ENCODE measurements at places on chromosomes 6 and 20.
A peak's percentile ranks its signal among the peaks of the same experiment; 100 is the strongest.

GRCh38 chr20:50931306-50932015 is at the start of gene ADNP:
Gene ADNP, minus strand, starts transcription at chr20:50931437. Its CDS starts 27,441 bp downstream, at chr20:50903996.
- DNase-seq: peak; percentile 94

DNA sequence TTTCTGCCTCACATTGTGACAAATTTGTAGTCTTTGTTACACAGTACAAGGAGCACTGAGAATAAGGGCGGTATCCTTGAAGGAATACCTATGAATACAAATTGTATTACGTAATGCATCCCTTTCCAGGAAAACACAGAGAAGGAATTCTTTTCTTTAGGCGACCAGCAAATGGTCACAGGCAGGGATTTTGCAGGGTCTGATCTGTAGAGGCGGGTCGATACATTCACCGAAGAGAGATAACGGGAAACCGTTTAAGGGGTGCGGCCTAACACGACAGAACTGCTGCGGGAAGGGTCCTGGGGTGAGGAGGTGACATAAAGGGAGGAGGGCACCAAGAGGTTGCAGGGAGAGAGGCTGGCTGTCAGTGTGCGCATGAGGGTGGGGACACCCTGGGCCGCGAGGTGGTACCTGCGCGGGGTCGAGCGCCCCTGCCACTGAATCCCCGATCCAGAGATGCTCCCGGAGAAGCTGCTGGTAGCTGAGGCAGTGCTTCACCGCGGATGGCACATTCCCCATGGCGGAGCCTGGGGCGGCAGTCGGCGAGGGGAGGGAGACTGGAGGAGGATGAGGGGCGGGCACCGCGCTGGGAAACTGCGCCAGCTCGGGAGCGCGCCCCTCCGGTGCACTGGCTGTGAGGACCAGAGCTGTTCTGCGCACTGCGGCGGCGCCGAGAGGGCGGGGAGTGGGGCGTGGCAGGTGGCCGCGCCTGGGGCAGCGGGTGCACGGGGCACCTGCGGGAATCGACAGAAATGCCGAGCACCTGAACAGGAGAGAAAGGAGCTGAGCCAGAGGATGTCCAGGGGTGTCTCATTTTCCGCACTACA is at the start of gene HMGCLL1:
Gene HMGCLL1 (minus strand): TSS at position 656 of the 827 bp plus-strand sequence. CDS start 137 bp downstream, at position 519.
- DNase-seq: peak; percentile 8

DNA sequence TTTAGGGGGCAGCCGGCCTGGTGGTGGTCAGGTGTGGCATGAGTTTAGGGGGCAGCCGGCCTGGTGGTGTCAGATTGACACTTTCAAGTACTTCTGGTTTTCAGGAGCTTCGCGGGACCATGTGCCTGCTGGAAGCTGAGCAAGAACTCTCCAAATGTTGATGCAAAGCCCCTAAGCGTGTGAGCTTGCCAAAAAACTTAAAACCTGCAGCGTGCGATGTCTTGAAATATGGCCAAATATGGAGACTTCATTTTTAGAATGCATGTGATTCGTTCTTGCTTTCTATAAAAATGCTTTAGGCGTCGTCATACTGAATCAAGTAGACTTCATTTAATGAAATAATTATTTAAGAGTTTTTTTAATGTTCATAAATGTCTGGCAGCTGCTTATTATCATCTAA is 149.4 kb downstream of the SMOC2 start:
- DNase-seq: no peak

DNA sequence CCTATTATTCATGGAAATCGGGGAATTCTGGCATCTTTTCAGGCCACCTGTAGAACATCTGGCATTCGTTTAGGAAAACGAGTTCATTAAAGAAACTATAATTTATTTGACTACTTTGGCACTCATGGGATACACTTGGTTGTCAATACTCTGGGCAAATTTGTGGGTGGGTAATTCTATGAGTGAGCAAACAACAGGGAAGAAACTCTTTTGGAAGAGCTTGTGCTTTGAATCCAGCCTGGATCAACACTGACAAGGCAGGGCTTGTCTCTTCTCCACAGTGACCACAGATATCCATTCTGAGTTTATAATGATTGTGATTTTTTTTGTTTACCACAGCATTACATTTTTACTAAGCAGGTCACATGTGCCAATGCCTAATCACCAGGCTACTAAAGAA is 394.7 kb downstream of the THBS2 start:
- no peak for DNase-seq

Measured in iris pigment epithelial cell (primary cell).